ENCODE measurements at places on chromosomes 11 and 22.

DNA sequence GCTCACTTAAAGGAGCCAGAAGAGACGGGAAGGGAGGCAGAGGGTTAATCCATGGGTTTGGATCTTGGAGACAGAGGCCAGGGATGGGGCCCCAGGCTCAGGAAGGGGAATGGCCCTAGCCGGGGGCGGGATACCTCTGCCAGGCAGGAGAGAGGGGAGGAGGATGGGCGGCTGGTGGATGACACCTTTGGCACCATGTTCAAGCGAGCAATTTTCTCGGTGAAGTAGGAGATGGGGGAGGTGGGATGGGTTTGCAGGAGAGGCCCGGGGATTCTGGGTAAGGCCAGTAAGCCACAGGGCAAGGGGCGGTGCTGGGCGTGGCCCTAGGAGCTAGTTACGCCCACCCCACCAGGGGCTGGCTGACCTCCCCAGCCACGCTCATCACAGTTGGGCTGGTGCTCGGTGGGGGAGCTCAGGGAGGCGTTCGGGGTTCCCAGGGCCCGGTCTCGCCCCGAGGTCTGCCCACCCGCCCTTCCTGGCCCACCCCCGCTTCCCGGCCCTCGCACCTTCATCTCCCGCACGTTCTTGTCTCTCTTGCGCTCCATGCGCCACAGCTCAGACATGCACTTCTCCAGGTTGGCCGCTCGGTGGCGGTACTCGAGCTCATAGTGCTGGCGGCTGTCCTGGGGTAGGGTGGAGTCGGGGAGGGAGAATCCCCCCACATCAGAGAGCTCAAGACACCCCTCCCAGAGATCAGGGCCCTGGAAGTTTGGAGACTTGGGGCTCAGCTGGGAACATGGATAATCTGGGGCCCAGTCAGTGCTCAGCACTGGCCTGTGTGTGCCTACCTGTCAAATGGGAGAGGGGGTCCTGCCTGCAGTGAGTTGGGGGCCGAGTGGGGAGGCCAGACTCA is 12.7 kb downstream of the BAIAP2L2 start:
- no peak for DNase-seq

DNA sequence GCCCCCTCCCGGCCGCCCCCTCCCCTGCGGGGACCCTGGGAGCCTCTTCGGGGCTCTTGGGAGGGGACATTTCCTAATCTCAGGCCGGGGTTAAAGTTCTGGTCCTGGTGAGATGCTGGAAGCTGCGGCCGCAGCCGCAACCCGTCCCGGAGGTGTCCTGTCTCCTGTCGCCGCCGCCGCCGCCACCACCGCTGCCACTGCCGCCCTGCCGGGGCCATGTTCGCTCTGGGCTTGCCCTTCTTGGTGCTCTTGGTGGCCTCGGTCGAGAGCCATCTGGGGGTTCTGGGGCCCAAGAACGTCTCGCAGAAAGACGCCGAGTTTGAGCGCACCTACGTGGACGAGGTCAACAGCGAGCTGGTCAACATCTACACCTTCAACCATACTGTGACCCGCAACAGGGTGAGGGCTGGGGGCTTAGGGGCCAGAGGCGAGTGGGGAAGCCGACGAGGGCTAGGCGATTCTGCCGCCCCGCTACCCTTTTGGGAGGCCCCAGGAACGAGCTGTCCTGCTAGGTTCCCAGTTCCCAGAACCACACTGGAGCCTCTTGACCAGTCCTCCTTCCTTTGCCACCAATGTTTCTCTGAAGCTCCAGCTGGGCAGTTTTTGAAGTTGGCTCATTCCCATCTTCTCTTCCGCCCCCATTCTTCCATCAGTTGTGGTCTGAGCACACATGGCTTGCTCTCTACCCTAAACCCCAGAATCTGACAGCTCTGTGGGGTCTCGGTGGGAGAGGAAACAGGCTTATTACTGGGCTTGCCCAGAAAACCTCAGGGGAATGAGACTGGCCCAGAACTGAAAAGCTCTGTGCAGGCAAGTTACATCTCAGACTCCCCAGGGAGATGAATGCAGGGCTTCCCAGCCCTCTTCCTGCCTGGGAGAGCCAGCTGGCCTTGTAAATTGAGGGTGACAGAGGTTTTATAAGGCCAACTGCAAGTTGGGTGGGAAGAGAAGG is 781 bp downstream of the SIDT2 start:
- DNase-seq: no peak

DNA sequence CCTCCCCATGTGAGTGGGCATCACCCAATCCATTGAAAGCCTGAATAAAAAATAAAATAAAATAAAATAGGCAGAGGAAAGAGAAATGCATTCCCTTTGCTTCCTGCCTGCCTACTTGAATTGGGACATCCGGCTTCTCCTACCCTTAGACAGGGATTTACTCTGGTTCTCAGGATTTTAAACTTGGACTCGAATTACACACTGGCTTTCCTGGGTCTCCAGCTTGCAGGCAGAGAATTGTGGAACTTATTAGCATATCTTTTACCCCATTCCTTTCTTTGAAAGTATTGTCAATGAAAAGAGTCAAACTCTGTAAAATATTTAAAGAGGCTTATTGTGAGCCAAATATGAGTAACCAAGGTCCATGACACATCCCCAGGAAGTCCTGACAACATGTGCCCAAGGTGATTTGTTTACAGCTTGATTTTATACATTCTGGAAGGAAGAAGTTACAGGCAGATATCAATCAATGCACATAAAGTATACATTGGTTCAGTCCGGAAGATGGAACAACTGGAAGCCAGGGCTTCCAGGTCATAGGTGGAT is 78.4 kb upstream of the CCDC90B start:
- no peak for DNase-seq

- peak; percentile 66 for DNase-seq
These were observed 481 bp downstream of the ANGPTL5 start for GRCh38 chr11:101915791-101916291.

GRCh38 chr11:100316952-100317351 is 370.1 kb upstream of the ARHGAP42 start:
- DNase-seq: no peak

GRCh38 chr11:134691985-134692384 is 279.9 kb upstream of the B3GAT1 start:
- DNase-seq: no peak

DNA sequence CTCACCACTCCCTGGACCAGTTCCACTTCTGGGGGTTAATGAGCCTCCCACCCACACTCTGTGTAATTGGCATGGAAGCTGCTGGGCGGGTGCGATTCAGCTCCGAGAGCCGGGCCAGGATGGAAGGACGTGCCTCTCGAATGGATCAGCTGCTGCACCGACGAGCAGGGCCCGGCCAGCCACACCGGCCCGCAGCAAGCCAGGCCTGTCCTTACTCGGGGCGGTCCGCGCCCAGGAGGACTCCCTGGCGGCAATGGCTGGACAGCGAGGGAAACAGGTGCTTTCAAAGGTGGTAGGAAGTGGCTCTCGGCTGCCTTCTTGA is 4.3 kb upstream of the SHISAL1 start:
- no peak for DNase-seq

DNA sequence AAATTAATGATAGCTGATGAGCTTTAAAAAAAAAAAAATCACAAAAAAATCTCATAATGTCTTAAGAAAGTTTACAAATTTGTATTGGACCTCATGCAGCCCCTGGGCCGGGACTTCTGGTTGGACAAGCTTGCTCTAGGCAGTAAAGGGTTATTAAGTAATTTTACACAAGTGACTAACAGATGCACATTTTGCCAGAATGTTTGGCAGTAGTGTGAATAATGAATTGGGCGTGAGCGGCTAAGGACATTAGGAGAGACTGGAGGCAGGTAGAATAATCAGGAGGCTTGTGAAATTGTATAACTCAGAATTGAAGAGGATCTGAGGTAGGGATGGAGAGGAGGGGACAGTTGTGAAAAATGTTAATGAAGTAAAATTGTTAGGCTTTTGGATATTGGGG is 77.4 kb downstream of the HIPK3 start:
- DNase-seq: no peak

DNA sequence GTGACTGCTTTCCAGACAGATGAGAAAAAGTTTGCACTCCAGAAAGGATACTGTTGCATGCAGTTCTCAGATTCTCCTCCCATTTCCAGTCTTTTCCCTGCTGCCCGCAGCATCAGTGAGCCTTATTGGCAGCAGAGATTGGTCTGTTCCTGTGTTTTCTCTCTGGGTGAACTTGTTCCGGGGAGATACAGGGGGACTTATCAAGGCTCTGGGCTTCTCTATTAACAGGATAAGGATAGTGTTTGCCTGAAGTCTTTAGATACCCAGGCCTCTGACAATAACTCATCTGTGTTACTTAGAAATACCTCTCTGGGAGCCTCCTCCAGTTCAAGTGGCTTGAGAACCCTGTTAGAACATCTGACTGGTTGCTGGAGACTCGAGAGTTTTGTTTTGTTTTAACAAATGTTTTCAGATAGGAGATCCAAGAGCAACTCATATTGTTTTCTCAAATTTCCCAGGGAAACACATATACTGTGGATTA is 154.7 kb downstream of the BLID start:
- DNase-seq: no peak

DNA sequence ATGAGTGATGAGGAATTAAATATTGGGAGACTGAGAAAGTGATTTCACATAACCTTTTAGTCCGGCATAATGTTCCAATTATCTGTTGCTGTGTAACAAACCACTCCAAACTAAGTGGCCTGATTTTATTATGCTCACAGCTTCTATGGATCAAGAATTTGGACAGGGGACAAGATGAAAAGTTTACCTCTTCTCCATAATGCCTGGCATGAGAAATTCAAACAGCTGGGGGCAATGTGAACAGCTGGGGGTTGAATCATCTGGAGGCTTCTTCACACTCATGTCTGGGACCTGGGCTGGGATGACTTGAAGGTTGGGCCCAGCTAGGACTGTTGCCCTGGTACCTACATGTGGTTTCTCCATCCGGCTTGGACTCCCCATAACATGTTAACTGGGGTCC is 99.4 kb upstream of the DRD2 start:
- DNase-seq: no peak

- DNase-seq: no peak
These were observed 213.9 kb upstream of the UBASH3B start for GRCh38 chr11:122441666-122442035.

GRCh38 chr11:34343686-34344085 is 14.1 kb downstream of the ABTB2 start:
- DNase-seq: no peak

DNA sequence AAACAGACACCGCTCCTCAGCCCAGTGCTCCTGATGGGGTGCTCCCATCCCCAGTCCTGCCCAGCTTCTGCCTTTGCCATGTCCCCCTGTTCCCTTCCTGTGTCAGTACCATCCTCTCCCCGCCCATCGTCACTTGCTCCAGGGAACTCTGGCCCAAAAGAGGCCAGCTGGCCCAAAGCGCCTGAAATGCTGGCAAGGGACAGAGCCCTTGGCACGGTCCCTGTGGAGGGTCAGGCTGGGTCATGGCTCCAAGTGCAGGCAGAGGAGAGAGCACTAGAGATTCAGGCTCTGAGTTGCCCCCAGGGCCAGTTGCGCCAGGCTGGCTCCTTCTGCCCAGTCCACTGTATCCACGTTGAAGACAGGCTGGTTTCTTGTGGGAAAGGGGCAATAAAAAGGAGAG is 8.4 kb upstream of the HDHD5 start:
- DNase-seq: no peak

- no peak for DNase-seq
These were observed 28.6 kb downstream of the ALG8 start for GRCh38 chr11:78110830-78111229.

DNA sequence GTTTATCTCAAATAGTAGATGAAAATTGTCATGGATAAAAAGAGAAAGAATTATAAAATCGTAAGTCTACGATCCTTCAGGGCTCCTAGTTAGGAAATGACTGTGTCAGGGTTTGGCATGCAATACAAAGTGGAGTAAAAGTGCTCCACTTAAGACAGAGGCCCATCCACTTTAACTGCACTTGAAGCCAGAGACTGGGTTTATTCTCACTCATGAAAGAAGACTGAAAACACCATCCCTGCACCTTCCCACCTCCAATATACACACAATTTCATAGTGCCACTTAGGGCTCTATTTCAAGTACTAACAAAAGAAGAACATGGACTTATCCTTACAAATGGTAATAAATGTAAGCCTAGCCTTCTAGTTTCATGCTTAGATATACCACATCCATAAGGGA is 70.7 kb downstream of the ANO5 start:
- no peak for DNase-seq

All from stromal cell of bone marrow (primary cell).